Stimulated activated CD4-positive, alpha-beta T cell treated with anti-CD3 and anti-CD28 coated beads, Interleukin-2, amount 100 ng/mL, for 4 hours (primary cell): ENCODE measurements at places on chromosomes 3 and 15.

GRCh38 chr3:11290743-11291680 lies 18.8 kb downstream of the ATG7 start:
- DNase-seq, result no peak

DNA sequence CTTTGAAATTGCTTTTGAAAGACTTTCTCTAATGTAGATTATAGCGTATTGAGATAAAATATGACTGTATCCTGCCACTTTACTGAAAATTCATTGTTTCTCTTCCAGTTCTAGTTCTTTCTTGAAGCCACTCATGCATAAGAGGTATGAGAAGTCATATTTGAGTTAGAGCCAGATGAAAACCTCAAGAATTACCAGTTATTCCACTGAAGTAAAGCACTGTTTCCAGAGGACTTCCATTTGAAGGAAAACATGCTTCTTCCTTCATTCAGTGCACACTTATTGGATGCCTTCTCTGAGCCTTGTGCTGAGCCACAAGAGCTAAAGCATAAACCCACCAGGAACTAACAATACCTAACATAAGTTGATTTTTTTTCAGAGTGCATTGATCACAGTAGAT lies 513.4 kb downstream of the ZNF385D start:
- no peak for DNase-seq

DNA sequence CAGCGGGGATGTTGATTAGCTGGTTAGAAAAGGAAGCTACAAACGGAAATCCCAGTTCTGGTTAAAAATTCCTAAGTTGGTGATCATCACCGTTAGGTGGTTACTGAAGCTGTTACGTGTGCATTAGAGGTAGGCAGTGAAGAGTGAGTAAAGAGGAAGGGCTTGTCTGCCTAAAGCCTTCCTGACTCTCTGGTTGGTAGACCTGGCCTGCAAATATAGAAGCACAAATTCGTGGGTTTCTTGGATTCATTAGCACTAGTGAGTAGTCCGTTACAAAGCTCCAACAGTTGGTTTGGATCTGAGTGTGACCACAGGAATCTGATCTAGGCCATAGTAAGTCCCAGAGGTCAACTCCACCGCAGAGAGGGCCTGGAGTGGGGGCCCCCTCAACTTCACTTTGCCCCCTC lies 174.0 kb upstream of the TP63 start:
- DNase-seq, result no peak

DNA sequence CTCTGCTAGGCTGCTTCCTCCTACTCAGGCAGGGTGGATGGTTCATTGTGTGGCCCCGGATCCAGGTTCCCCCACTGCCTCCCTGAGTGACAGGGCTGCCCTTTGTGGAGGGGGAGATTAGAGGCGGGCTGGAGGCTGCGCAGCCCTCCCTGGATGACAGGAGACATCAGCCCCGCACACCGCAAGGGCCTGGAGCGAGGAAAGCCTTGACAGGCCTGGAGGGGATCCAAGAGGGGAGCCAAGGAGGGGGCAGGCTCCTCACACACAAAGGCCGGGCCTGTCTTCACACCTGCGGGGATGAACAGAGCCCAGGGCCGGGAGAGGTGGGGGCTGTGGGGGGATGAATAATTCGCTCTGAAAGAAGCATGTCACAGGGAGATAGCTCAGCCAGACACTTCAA lies 72.9 kb downstream of the RPN1 start:
- no peak for DNase-seq

DNA sequence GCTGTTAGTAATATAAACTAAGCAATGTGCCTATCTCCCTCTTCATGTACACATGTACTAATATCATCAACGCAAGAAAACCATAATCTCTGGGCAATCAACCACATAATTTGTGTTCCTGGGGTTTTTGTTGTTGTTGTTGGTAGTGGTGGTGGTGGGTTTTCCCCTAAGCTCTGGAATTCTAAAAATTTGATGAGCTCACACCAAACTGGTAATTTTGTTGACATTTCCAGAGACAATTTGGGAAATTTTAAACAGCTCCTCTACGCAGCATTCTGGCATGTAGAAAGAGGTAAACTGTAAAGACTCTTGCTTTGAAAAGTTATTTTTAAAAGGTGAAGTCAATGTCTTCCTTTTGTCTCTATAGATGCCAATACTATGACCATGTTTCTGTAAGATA lies 126.7 kb downstream of the IGSF11 start:
- DNase-seq, result no peak

DNA sequence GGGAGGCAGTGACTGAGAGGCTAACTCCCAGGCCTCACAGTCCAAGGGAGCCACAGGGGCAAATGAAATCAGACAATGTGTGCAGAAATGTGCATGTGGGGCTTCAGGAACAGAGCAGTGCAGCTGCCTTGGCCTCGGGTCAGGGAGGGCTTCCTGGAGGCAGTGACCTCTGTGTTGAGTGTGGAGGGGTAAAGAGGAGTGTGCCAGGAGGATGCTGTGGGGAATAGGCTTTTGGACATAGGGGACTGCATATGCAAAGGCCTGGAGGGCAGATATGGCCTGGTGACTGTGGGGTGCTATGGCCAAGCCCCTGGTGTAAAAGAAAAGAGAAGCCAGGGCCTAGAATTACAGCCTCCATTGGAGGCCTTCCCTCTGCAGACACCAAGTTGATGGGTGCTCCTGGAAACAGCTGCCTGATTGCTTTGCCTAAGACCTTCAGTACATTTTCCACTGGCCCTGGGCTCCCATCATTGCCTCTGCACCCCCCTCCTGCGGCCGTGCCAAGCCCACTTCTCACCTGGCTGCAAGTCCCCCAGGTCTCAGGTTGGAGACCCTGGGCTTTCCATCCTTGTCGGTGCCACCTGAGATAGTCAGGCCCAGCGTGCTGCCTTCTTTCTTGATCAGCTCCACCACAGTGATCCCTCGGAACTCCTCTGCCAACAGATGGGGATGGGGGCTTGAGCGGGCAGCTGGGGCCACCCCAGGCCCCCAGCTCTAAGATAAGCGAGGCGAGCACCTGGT lies 15.1 kb downstream of the GRIP2 start:
- no peak for DNase-seq

DNA sequence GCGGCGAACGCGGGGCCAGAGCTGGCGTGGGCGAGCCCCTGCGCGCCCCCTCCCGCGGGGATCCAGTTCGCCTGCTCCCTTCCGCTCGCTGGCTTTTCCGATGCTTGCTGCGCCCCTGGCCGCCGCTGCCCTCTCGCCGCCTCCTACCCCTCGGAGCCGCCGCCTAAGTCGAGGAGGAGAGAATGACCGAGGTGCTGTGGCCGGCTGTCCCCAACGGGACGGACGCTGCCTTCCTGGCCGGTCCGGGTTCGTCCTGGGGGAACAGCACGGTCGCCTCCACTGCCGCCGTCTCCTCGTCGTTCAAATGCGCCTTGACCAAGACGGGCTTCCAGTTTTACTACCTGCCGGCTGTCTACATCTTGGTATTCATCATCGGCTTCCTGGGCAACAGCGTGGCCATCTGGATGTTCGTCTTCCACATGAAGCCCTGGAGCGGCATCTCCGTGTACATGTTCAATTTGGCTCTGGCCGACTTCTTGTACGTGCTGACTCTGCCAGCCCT lies 721 bp downstream of the P2RY1 start:
- no peak for DNase-seq

DNA sequence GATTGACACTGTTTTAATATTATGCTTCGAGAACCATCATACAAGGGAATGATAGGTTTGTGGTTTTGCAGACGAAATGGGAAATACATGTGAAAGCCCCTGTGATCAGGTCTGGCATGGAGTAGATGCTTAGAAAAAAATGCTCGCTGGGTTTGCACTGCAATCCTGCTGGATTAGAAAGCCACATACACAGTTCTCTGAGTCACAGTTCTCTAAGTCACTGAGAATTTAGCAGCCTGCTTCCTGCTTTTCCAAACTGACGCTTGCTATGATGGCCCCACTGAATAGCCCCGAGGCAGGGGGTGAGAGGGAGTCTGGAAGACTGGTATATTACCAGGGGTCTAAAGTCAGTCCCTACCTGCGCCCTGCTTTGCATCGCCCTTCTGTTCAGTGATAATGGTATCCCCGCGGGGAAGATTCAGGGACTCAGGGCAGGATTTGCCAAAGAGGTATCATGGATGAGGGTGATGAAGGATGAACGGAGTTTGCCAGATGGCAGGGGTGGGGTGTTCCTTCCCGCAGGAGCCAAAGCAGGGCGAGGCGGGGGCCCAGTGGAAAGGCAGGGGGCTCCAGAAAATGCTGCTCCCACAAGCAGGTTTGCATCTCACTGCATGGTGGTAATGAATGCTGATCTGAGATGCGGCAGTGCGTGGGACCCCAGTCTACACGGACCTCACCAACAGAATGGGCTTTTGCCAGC lies 82.3 kb downstream of the IQSEC1 start:
- DNase-seq, result no peak

GRCh38 chr15:48925714-48926223 lies 38.0 kb downstream of the SHC4 start:
- no peak for DNase-seq

DNA sequence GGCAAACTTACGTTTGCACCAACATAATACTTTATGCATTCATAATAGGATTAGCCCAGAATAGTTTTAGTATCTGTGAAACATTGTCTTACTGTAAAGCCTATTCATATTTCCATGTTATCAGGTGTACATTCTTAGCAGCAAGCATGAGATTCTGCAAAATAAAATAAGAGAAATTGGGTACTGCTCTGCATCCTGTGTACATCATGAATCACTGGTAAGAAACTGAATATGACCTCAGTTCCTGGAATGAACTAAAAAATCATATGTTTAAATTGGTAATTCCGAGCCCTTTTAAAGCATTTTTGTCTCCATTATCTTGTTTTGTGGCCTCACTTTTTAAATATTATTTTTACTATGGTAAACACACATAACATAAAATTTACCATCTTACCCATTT lies 605.1 kb downstream of the ROBO1 start:
- no peak for DNase-seq

DNA sequence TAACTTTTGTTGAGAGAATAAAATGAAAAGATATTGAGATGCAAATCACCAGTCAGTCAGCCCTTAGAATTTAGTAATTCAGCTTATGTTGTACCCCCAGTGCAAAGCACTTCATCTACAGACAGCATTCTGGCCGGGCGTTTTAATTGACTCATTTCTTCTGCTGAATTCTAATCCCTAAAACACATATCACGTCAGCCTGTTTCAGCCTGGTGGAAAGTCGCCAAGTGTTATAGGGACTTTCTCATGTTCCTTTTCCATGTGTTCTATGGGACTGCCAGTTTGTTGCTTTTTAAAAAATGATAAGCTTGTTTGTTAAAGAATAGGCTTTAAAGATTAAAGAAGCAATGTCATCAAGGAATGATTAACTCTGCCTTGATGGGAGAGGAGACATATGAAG lies 169.7 kb upstream of the BFSP2 start:
- DNase-seq, result no peak

- no peak for DNase-seq
These were observed 10.3 kb upstream of the MCF2L2 start for GRCh38 chr3:183438735-183439134.

DNA sequence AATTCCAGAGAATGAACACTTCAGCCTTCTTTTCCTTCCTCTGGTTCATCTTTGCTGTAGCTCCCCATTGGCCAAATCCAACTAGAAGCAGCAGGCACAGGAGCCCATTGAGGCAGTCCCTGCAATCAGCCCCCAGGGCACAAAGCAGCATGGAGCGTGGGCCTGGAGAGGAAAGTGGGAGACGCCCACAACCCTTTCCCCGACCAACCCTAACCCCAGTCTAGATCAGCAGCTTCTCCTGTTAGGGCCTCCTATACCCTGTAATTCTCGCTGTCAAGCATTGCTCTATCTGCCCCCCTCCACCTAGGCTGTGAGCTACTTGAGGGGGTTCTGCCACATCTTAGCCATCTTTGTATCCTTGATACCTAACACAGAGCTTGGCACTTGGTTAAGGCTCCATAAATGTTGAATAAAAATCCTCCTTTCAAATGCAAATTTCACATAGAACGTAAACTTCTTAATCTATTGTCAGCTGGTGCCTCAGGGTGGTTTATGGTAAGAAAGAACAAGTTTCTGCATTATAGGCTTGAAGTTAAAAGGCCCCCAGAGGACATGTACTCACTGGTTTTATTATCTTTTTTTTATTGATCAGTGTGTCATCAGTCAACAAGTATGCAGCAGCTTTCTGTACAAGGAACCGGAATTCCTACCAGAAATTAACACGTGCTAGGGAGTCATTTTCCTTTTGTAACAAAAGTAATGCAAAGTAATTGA lies 97.9 kb upstream of the PFN2 start:
- DNase-seq, result no peak
